ENCODE measurements at places on chromosomes 2 and 18. TPM values are rescaled to one million over a fixed set of nuclear protein-coding genes. Genes with fewer than 3 reads are reported as not detected.

LOXL3 gene
- total RNA-seq = 0.13 TPM

RBM43 gene
- total RNA-seq = 0.79 TPM

ANKRD30B gene
- not detected for total RNA-seq

ARHGAP28 gene
- 0.26 TPM for total RNA-seq

NOL4 gene
- not detected for total RNA-seq

RTP5 gene
- not detected for total RNA-seq

ABHD1 gene
- total RNA-seq = not detected

SIGLEC15 gene
- 0.26 TPM for total RNA-seq

NYAP2 gene
- not detected for total RNA-seq

SLC9A4 gene
- total RNA-seq = 0.13 TPM

CIB4 gene
- total RNA-seq = not detected

CYP27C1 gene
- total RNA-seq = 0.26 TPM

GATA6 gene
- 2.9 TPM for total RNA-seq

PCARE gene
- not detected for total RNA-seq
